ENCODE measurements at places on chromosomes 16 and 17.

GRCh38 chr16:10558746-10559641 is 21.4 kb downstream of the EMP2 start:
- DNase-seq: no peak

DNA sequence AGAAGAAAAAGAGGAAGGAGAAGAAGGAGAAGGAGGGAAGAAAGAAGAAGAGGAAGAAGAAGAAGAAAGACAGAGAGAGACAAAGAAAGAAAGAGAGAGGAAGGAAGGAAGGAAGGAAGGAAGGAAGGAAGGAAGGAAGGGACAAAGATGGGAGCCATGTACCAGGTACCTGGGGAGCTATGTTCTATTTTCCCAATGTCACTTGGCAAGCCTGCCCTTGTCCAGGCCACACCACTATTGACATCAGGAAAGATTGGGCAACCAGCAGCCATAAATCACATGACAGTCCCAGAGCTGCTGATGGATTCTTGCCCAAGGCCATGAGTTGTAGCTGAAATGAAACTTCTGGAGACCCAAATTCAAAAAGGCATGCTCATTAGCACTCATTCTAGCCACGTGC is 2.7 kb upstream of the CES1 start:
- no peak for DNase-seq

GRCh38 chr17:44947461-44948314 is at the start of gene KIF18B:
Gene KIF18B, minus strand, starts transcription at chr17:44947773. Its CDS starts 11,429 bp downstream, at chr17:44936344.
- DNase-seq: peak; percentile 78

DNA sequence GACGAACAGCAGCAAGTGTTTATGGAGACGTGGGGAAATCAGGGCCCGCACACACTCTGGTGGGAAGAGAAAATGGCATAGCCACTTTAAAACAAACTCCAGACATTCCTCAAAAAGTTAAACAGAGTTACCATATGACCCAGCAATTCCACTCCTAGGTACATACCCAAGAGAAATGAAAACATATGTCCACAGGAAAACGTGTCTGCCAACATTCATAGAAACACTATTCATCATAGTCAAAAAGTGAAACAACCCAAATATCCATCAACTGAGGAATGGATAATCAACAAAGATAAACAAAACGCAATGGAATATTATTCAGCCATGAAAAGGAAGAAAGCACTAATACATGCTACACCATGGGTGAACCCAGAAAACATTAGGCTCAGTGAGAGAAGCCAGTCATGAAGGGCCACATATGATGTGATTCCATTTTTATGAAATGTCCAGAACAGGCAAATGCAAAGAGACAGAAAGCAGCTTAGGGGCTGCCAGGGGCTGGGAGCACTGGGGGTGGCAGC is 32.8 kb downstream of the ADCY9 start:
- DNase-seq: no peak

GRCh38 chr16:648781-649589 is at the start of gene WDR90:
Gene WDR90, plus strand, starts transcription at chr16:649365. Its CDS starts 52 bp downstream, at chr16:649417.
- DNase-seq: peak; percentile 80

GRCh38 chr16:88069397-88070168 is 118.3 kb downstream of the BANP start:
- no peak for DNase-seq

DNA sequence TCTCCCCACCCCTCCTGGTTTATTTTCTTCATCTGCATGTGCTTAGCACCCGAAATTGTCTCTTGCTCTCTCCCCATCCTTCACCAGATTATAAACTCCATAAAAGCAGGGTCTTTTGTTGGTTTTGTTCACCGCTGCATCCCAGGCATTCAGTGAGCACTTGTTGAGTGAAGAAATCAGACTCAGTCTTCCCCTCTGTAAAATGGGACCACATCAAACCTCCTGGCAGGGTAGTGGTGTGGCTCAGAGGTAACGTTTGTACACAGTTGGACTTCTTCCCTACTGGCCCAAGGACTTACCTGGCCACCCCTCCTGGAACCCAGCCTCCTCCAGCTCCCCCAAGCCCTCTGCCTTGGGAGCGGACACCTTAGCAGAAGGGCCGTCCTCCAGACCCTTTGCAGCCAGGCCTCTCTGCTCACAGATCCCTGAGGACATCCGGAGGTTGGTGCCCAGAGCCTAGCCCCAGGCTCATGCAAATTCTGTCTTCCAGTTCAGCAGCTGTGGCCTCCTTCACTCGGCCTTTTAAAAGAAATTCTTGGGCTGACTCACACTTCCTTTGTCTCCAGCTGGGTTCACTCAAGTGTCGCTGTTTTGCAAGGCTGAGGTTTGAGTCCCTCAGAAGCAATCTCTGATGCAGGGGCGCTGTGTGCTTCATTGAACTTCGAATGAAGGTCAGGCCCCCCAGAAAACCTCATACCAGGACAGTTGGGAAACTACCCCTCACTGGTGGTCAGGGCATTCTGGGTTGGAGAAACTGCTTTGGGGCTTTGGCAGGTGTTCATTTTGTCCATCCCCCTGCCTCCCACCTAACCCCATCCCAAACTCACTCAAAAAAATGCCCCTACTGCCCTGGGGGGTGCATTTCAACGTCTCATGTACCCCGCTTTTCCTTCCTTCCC is 16.8 kb upstream of the RMI2 start:
- no peak for DNase-seq

- no peak for DNase-seq
These were observed 2.6 kb upstream of the IL17C start for GRCh38 chr16:88635671-88636319.

DNA sequence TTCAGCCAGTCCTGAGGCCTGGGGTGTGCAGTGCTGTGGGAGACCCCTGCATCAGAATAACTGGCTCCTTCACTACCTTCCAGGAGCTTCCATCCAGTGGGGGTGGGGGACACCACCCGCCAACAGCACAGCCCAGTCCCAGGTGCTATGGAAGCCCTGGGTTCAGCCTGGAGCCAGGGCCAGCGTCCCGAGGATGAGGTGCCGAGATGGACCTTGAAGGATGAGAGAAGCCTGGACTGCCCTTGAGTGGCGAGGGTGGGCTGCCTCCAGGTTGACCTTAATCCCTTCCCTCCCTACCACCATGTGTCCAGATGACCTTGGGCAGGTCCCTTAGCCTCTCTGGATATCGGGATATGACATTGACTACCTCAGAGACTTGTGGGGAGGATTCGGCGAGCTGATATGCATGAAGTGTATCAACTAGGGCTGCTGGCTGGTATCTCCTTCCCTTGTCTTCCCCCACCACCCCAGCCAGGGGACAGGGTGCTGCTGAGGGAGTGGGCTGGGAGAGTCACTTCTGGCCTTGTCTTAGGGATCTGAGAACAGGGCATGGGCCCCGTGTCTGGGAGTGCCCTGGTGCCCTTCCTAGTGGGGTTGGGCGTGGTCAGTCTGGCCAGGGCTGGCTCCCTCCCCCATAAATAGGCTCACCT is 14.2 kb upstream of the LASP1NB start:
- DNase-seq: no peak

GRCh38 chr16:74862743-74863244 is 88.2 kb upstream of the FA2H start:
- DNase-seq: no peak
